Activated T-helper 1 cell treated with anti-CD3 and anti-CD28 coated beads, Interleukin-2, amount 50 U/mL, for 16 hours (primary cell): ENCODE measurements at places on chromosomes 7 and 10.

DNA sequence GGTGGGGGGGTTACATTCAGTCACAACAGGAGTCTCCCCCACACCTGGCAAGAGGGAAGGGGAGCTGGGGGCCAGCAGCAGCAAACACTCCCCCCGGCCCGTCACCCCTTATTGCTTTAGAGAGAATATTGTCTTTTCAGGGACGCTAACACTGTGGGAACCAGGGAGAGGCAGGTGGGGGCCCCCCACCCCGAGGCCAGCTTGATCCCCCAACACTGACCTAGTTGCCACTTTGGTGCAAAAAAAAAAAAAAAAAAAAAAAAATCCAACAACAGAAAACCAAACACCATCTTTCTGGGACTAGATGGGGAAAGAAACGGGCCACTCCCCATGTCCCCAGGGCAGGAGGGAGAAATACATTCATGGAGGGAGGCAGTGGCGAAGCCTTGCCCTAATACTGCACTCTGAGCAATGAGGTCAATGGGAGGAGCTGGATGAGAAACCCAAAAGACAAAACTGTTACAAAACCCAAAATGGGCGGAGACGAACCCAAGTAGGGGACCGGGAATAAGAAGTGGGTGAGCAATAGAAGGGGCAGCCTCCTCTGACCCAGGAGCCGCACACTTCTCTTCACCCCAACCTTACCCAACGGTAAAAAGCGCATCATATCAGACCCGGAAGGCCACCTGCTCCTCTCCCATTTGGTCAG lies 6.5 kb downstream of the GNB2 start:
- DNase-seq = no peak

- no peak for DNase-seq
These were observed 50.8 kb downstream of the ATAD1 start for GRCh38 chr10:87767253-87767652.

DNA sequence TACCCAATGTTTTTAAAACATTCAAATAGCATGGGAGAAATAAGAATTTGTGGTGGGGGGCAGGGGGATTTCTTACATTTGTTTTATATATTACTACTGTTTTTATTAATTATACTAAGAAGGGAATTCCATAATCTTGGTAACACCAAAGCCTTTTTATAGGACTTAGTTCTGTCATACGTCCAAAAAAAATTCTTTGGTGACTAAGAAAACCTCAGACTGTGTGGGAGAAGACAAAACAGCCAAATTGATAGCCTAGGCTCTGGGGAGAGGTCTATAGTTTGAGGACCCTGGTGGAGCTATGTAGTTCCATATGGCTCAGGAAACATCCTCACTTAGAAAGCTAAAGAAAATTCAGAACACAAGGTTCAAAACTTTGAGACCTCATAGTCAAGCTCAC lies 23.4 kb downstream of the ACSM6 start:
- no peak for DNase-seq

GRCh38 chr10:117746541-117747448 lies 204.2 kb downstream of the EMX2 start:
- DNase-seq = no peak

- DNase-seq = no peak
These were observed 145.2 kb downstream of the HERPUD2 start for GRCh38 chr7:35549781-35550180.

DNA sequence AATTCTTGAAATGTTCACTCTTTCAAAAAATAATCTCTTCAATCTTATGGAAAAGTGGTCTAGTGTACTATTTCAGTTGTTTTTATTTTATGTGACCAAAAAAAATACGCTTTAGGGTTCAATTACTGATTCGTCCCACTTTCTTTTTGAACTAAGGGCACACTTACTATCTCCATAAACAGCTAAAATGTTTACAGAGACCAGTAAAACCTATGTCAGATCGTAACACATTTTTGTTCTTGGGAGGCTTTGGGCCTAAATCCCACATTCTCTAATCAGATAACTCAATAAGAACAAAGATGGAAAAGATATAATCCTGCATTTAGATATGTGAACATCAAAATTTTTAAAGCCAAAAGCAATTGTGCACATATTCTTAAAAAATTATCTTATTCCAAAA lies 29.8 kb upstream of the EPC1 start:
- no peak for DNase-seq

DNA sequence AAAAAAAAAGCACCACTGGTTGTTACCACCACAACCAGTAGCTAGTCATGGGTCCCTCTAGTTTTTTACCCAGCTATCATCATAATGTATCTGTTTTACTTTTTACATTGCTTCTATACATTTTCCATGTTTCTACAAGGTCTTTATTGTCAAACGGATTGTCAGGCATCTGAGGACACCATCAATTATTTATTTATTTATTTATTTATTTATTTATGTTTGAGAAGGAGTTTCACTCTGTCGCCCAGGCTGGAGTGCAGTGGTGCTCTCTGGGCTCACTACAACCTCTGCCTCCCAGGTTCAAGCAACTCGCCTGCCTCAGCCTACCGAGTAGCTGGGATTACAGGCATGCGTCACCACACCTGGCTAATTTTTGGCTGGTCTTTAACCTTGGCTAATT lies 29.0 kb upstream of the HNRNPH3 start:
- no peak for DNase-seq

GRCh38 chr10:89236226-89236797 lies 15.3 kb downstream of the LIPA start:
- no peak for DNase-seq

GRCh38 chr10:78727251-78727650 lies 341.5 kb upstream of the ZMIZ1 start:
- no peak for DNase-seq

GRCh38 chr10:31099664-31100063 lies 68.0 kb upstream of the ZNF438 start:
- DNase-seq = peak; percentile 22

DNA sequence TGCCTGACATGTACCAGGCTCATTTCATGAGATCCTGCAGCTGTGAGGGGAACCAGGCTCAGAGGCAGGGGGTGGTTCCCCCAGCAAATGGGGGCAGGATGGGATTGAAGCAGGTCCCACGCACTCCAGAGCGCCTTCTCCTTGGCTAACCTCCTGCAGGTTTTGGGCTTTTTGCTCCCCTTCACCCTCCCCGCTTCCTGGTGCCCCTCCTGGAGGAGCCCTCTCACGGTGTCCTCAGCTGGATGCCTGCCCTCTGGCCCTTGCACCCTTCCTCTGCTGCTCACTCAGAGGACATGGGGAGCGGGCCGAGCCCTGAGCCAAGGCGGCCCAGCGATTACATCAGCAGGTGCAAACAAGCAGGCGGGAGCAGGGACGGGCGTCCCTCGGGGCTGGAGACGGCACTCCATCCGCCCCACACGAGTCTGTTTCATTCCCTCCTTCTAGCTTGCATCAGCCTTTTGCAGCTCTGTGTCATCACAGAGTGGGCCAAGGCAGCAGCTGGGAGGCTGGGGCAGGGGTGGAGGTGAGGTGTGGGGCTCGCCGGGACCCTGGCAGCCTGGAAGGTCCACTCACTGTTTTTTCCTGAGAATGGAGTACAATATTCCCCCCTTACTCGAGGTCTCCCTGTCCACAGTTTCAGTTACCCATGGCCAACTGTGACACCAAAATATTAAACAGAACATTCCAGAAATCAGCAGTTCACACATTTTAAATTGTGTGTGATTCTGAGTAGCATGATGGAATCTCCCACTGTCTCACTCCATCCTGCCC lies 52.7 kb upstream of the SLC29A3 start:
- no peak for DNase-seq

DNA sequence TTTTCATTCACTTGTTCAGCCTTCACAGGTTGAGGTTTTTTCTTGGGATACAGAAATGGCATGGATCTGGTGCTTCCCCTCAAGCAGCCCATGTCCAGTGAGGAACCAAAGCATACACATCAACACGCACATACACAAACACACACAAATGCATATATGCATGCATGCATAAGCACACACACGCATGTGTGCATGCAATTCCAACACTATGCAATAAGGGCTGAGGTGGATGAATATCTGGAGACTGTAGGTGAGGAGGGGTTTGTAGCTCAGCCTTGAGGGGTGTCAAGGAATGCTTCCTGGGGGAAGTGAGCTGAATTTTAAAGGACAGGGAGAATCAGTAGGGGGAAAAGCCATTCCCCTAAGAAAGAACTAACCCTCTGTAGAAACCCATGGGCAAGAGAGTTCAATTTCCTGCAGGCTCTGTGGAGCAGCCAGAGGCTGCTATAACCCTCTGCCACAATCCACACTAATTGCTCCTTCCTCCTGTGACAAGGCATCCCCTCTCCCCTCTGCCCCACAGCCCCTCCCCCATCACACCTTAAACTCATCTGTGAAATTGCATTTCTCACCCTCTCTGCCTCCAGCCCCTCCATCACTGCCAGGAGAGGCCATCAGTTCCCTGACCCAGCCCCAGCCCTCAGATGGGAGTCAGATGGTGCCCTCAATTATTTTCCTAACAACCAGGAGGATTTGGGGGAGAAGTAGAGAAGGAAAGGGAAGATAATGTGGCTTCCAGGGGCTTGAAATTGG lies 316.4 kb downstream of the RPS24 start:
- no peak for DNase-seq

- DNase-seq = no peak
These were observed 41.2 kb downstream of the DPYSL4 start for GRCh38 chr10:132227851-132228390.

GRCh38 chr10:122462533-122463465 lies 1.4 kb downstream of the HTRA1 start:
- no peak for DNase-seq

GRCh38 chr7:21413502-21413901 lies 14.4 kb upstream of the SP4 start:
- DNase-seq = no peak
